ENCODE measurements at places on chromosomes 6 and 20. TPM values are rescaled to one million over a fixed set of nuclear protein-coding genes. Genes with fewer than 3 reads are reported as not detected.
A peak's percentile ranks its signal among the peaks of the same experiment; 100 is the strongest.

DNA sequence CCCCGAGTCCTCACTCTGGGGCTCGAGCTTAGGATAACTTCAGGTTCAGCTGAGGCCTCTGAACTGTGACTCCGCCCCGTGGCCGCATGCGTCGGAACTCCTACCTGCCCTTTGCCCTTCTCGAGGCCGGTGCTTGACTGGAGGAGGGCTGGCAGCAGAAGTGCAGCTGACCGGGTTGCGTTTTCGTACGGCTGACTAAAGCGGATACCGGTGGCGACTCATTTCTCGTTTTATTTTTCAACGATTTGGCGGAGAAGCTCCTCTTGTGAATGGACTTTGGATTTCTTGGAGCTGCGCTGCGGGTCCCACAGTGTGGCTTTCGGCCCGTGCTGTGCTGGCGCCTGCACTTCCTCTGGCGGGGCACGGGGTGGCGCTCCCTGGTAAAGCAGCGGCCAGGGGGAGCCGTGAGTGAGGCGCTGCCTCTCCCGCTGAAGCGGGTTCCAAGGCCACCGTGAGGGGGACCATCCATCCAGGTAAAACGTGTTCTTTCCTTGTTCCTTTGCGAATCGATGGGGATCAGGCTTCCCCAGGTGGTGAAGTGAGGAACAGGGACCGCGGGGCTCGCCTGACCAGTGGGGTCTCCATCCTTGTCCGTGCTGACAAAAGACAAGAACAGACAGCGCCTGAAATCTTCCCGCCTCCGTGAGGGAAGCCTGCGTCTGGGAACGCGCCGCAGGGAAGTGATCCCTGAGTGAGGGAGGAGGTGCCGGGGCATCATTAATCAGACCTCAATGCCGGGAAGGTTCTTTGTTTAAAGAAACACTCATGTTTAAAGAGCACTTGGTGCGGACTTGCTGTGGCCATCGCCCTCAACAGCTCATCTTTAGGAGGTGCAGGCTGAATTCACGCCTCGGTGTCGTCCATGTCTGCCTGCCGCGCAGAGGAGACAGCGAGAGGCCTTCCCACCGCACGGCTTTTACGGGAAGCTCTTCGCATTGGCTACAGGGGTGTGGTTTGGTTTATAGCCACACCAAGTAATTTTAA, 38.8 kb downstream of the ERMARD start:
- no peaks in the 10 kb centered on the region for H3K27me3 ChIP-seq
- peaks cover 45% of the 10 kb centered on the region for H3K4me1 ChIP-seq
- peak overlapping the region; percentile 83 for H3K4me3 ChIP-seq
- peaks cover 12% of the 10 kb centered on the region for H3K36me3 ChIP-seq
- peak; percentile 78 for DNase-seq

- H3K36me3 ChIP-seq: no peaks in the 10 kb centered on the region
- H3K4me3 ChIP-seq: no peak overlapping the region
- no peak for DNase-seq
- H3K27me3 ChIP-seq: peaks cover 12% of the 10 kb centered on the region
Measured at GRCh38 chr20:41960166-41960565, 342.0 kb upstream of the CHD6 start.

Gene SLC22A16
- not detected for total RNA-seq

DNA sequence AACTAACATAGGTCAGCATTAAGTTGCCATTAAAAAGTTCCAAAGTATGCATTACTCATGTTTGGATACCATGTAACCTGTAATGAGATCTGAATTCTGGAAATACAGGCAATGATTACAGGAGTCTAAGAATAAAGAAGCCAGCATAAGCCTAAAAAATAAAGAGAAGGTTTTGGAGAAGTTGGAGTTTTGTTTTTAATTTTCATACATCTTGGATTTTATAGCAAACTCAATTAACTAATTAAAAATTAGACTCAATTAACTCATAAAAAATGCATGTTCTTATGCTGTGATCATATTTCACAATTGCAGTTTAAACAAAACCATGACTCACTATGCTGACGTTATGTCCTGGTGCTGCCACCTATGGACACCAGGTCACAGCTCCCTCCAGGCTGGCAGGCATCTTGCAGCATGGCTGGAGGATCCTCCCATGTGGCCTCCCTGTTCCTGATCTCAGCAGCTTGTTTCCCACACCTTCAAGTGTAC, 648.8 kb upstream of the AGPAT4 start:
- H3K27ac ChIP-seq: no peak overlapping the region
- H3K4me3 ChIP-seq: no peak overlapping the region
- peaks cover 10% of the 10 kb centered on the region for H3K4me1 ChIP-seq

DNA sequence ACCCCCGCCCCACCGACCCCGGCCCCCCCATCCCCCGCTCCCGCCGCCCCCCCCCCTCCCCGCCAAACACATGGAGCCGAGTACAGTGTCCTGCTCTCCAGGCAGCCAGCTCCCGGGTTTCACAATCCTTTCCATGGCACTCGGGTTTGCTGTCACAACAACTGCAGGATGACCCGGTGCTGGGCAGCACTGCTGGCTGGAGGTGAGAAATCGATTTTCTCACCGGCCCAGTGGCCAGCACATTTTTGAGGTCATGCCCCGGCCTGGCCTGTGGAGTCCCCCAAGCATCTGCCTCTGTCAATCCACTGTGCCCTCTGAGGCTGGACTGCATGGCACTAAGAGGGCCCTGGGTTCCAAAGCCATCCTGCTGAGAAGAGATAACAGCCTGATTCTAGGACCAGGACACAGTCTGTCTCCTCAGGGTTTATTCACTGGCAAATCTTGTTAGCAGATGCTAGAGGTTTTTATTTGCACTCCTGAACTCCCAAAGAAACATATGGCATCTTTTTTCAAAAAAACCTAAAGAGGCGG, 129.5 kb downstream of the NFATC2 start:
- H3K4me1 ChIP-seq: peaks cover 4% of the 10 kb centered on the region
- H3K27me3 ChIP-seq: no peaks in the 10 kb centered on the region
- DNase-seq: no peak
